ENCODE measurements at places on chromosomes 2 and 18.
A peak's percentile ranks its signal among the peaks of the same experiment; 100 is the strongest.

GRCh38 chr2:99883358-99883757 is 259.0 kb downstream of the AFF3 start:
- DNase-seq = no peak

GRCh38 chr2:141063406-141063805 is 1067.4 kb downstream of the LRP1B start:
- DNase-seq = no peak

- DNase-seq = no peak
Observed at GRCh38 chr2:180734382-180734781, 246.0 kb upstream of the UBE2E3 start.

- peak; percentile 58 for DNase-seq
Observed at GRCh38 chr2:62197011-62197924, 1.4 kb downstream of the B3GNT2 start.

GRCh38 chr2:63399156-63399555 is 189.1 kb downstream of the WDPCP start:
- no peak for DNase-seq

- DNase-seq = no peak
Observed at GRCh38 chr18:10590412-10590811, 64.6 kb downstream of the NAPG start.

DNA sequence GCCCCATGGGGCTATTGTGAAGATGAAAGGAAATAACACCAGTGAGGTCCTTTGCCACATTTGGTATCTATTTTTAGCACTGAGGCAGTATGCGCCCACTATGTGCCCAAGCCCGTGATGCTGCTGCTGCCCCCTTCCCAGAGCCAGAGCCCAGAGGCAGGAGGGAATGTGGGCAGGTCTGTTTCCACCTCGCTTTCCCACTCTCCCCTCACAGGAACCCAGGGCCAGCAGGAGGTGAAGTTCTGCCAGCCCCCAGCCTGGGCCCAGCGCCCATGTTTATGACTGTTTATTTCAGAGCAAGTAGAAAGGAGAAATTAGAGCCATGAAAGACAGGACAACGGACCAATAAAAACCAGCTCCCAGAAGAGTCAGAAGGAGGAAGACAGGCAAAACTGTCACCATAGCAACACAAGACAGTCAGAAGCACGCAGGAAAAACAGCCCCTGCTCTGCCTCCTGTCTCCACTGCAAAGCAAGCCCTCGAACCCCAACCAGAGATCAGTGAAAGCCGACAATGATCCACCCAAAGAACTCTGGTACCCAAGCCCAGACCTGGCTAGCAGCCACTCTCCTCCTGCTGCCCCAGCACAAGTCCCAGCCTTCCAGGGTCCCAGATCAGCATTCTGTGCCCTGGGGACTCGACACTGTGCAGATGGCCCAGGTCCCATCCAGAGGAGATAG is 1.4 kb downstream of the CYRIA start:
- peak; percentile 36 for DNase-seq

GRCh38 chr2:85133751-85134254 is 611 bp downstream of the TCF7L1 start:
- no peak for DNase-seq

DNA sequence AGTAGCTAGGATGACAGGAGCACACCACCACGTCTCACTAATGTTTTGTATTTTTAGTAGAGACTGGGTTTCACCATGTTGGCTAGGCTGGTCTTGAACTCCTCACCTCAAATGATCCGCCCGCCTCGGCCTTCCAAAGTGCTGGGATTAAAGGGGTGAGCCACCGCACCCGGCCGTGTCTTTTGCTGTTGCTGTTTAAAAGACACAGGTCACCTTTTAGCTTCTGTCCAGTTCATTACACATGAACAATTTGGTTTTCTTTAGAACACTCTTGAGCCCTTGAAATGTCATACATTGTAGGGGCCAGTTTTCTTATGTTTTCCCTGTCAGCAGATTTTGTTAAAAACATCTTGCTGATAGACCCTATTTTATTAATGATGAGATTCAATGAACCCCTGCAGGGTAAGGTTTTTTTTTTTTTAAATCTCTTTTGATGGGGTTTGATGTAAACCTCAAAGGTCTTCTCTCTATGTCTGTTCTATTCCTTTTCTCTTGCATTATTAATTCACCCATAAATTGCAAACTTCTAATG is 61.0 kb upstream of the AGPS start:
- no peak for DNase-seq

All from CD8-positive, alpha-beta memory T cell (primary cell).